ENCODE measurements at places on chromosomes 12 and 14.

DNA sequence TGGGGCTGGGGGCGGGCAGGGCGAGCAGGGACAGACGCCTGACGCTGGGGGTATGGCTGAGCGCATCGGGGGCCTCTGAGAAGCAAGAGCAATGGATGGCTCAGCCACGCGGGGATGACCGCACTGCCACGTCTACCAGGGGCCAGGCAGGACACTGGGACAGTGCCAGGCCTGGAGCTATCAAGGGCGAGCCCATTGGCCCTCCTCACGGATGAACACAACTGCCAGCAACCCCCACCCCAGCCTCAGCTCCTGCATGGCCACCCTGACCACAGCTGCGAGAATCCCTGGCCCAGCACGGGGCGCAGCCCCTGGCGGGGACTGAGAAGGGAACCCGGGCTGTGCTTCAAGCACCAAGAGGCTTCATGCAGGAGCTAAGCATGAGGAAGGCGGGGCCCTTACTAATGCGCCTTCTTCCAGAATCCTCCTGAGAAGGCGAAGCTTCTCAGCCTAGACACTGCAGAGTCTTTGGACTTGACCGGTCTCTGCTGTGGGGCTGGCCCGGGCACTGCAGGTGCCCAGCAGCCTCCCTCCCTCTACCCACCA, 9.5 kb downstream of the ARL6IP4 start:
- no peak for DNase-seq

GRCh38 chr14:64159588-64159987, 134.6 kb downstream of the ESR2 start:
- DNase-seq: no peak

DNA sequence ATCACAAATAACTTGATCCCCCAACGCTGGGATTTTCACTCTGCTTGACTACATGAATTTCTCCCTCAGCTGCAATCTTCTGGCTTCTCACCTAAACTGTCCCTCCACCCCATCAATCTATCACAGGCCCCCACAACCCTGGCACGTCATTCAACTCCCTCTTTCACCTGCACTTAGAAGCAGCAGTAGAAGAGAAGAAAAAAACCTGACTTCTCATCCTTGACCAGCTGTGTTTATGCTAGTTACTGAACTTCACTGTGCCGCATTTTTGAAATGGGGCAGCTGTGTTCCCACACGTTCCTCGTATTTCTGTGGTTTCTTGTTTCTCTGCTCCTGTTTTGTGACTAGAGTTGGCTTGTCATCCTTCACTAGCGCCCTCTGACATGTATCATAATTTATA, 35.0 kb downstream of the ITPR2 start:
- no peak for DNase-seq

- DNase-seq: no peak
Observed at GRCh38 chr14:73462048-73462715, 3.8 kb upstream of the NUMB start.

DNA sequence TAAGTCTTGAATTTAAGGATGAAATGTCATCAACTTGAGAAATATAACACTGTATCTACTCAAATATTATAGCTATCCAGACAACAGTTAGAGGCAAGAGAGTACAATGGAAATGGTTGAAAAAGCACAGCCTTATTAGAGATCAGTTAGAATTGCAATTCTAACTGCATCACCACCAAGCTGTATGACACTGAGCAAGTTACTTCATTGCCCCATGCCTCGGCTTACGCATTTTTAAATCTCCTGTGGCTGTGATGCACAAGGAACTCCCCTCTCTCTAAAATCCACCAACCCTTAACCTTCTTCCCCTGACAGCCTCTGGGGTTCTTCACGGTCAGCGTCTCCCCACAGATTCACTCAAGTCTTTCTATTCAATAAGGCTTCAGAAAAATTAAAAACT, 75.1 kb downstream of the MED13L start:
- no peak for DNase-seq

DNA sequence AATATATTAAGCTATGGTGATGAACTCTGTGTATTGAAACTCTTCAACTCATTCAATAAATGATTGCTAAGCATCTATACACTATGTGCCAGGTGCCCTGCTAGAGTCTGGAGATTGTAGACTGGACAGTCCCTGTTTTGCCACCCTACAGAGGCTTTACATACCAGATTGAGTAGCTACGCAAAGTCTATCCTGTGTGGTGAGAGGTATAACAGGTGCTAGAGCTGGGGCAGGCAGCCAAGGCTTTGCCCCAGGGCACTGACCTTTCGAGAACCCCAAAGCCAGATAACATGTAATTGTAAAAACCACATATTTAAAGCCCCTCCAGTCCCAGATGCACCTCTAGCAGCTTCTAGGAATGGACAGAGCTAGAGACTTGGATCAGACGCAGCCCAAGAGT, 52.8 kb downstream of the PPM1H start:
- DNase-seq: no peak

DNA sequence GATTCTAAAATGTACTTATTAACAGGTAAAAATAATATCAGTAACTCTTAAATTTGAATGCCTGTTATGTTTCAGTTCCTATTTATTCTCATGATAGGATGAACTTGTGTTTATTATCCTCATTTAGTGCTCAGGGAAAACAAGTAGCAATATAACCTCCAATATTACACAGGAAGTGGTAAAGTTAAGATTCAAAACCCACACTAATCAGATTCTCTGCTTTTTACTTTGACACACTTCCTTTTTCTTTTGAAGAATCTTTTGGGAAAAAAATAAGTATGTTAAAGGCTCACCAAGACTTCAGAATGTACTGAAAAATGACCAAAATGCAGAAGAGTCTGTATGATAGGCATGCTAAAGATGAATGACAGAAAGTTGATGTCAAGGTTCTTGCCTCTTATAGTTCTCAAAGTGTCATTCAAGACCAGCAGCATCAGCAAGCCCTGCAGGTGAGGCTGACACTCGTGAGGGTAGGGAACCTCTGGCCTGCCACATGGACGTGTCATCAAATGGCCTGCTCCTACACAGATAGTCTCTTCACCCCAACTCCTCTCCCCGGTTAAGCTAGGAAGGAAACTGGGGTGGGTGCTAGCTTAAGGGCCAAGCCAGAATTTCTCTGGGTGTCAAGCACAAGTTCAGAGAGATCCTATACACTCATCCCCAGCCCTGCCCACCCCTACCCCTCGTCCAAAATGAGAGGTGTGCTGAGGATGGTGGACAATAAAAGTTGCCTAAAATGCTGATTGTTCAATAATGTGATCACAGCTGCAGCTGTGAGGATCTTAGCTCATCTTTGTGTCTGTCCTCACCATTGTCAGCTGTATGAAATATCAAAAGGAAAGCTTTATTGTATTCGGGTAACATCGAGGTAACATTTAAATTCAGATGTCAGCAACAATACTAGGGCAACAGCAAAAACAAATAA, 6.3 kb downstream of the TBPL2 start:
- no peak for DNase-seq

DNA sequence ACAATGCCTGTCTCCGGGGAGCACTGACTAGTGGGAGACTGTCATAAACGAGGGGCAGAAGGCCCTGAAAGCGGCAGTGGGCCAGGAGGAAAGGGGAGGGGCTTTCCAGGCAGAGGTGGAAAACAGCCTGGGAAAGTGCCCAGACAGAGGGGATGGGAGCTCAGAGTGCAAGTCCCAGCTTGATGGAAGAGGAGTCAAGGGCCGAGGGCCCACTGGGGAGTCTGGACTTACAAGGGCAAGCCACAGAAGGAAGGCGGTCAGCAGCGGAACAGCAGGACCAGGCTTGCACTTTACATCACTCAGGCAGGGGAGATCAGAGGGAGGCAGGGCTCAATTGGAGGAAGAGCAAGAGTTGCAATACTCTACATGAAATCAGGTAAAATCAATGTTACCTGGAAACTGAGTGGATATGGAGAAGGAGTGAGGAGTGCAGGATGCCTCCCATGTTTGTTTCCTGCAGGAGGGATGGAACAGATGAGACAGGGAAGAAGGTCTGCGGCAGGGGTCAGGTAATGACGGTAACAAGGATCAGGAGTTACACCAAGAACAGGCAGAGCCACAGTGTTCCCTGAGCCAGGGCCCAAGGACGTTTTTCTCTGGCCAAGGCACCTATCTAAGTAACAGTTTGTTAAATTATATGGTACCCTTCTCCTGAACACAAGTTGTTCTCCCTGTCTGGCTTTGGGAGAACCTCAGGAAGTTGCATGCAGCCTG, 23.8 kb downstream of the PXN start:
- DNase-seq: no peak

GRCh38 chr12:122064025-122064777, 14.4 kb upstream of the MLXIP start:
- peak; percentile 20 for DNase-seq

GRCh38 chr14:24251880-24252288, 9.5 kb upstream of the TINF2 start:
- DNase-seq: no peak

DNA sequence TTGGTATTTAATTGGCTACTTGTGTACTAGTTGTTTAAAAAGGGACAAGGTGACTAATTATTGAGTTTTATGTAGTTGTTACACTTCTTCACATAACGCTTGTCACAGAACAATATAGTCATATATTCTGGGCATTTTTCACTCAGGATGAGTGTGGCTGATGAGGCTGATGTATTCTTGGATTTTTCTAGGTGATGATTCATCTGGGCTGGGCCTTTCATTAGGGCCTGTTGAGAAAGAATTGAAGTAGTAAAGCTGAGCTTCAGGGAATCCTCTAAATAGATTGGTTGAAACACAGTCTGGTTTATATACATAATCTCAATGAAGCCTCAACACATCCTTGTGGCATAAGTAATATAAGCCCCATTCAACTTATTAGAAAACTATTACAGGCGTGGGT, 445.7 kb downstream of the DAD1 start:
- no peak for DNase-seq

DNA sequence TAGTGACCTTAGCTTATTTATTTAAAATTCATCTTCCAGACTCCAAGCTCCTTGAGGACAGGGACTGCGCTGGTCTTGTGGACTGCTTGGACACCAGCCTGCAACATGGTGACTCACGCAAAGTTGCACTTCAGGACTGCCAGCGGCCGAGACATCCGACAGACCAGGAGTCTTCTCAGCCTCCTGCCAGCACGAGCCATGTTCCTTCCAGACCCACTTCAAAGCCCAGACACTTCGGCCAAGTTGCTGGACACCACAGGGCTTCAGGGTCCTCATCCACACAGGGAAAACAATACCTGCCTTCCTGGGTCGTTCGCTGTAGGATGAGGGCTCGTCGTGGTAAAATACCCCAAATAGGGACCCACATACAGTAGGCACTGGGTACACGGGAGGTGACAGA, 88.7 kb downstream of the BCL11B start:
- DNase-seq: no peak

GRCh38 chr12:104608998-104609397, 152.2 kb downstream of the CHST11 start:
- DNase-seq: no peak
